RWPE1 (cell line): ENCODE measurements at places on chromosomes 7 and 10.
A peak's percentile ranks its signal among the peaks of the same experiment; 100 is the strongest.

- DNase-seq = no peak
Measured at GRCh38 chr10:105834261-105835059, 1193.4 kb downstream of the SORCS3 start.

DNA sequence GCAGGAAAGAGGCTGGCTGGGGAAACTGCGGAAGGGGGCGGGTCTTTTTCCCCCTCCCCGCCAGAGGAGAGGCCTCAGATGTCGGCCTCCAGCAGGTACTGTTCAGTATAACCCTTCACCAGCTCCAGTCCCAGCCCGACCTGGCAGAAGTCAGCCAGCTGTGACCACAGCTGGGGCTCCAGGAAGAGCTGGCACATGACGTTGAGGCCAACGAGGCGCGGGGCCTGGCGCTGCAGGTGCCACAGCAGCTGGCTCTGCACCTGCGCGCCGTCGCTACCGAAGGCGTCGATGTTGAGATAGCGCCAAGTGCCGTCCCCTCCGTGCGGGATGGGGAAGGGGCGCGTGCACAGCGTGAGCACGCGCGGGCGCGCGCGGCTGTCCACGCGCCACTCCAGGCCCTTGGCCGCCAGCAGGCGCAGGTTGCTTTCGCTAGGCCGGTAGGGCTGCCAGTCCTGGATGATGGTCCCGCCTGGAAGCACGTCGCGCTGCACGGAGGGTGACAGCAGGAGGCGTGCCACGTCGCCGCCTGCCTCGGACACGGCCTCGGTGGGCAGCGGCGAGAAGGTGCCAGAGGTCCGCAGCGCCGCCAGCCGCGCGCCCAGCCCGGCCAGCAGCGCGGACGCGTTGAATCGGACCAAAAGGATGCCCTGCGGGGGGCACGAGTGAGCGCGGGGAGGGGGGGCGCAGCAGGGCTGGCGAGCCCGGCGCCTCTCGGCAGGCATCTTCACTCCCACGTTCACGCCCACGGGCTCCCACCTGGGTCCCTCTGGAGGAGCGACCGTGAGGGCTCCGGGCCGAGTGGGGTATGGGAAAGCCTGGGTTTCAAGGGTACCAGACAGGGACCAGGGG, 6.9 kb upstream of the VGF start:
- no peak for DNase-seq

DNA sequence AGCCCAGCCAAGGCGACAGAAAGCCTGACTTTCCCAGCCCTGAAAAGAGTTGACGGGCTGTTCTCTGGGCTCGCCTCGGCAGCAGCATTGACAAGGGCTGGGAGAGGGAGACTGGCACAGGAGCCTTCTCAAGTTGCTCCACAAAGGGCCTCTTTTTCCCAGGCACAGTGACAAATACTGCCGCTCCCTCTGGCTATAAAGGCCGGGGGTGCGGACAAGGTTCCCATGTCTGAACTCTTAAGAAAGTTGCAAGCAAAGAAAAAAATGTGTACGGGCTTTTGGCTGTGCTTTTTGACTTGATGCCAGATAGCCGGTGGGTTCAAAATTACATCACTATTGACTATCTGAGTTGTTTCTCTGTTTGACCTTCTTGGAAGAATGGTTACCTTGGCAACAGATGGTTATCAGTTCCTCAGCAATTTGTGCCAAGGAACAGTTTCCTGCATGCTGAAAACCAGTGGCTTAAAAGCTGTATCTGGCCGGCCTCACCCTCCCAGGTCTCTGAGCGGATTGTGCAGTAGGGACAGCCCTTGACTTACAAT, 115.9 kb upstream of the EEPD1 start:
- DNase-seq = peak; percentile 79

DNA sequence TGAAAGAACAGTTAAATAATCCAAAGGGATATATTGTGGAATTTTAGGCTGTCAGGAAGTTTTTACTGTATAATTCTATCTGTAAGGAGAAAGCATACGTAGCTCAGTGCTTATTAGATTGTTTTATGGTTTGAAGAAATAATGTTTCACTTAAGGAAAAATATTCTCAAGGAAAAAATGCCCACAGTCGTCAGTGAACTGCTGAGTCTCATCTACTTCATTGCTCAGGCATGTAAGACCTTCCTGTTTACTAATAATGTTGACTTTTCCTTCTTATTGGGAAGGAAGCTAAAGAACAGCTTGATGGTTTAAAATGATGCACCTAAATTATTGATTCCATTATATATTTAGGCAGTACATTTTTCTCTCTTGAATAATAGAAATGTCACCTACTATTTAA, 304.2 kb downstream of the SDK1 start:
- DNase-seq = no peak

GRCh38 chr7:24602860-24603456, 29.7 kb downstream of the PALS2 start:
- no peak for DNase-seq

DNA sequence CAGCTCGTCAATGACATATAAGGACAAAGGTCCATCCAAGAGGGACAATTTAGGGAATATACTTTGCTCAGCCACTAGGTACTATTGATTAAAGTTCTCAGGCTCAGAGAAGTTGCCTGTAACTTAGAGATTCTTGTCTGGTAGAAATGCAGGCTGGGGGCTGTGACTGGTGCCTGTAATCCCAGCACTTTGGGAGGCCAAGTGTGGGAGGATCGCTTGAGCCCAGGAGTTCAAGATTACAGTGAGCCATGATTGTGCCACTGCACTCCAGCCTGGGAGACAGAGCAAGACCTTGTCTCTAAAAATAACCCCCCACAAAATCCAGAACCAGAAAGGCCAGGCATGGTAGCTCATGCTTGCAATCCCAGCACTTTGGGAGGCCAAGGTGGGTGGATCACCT, 36.2 kb upstream of the ACTR3B start:
- no peak for DNase-seq

DNA sequence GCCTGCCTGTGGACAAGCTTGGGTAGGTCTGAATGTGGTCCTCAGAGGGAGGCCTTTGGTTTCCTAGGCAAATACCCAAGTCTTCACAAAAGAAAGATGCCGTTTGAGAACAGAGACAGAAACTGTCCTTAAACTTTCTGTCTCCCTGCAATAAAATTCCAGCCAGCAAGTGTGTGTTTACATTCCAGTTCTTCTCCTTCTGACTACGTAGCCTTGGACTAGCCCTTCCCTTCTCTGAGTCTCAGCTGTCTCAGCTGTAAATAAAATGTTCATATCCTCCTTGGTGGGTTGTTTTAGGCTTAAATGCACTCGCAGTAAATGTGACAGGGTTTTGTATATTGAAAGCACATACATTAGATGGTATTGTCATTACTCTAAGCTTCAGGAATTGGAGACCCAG, 561.2 kb upstream of the MKI67 start:
- no peak for DNase-seq

GRCh38 chr10:124738441-124738840, 5.7 kb downstream of the FAM53B start:
- no peak for DNase-seq

DNA sequence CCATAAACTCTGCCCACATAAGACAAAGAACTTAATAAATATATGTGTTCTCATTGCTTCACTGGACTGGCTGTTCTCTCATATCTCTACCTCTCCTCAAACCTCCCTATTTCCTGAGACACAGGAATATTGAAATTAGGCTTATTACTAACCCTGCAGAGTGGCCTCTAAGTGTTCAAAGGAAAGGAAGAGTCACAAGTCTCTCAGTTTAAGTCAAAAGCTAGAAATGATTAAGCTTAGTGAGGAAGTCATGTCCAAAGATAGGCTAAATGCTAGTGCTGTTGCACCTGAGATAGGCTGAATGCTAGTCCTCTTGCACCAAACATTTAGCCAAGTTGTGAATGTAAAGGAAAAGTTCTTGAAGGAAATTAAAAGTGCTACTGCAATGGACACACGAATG, 41.1 kb downstream of the GNAI1 start:
- no peak for DNase-seq

GRCh38 chr7:91824201-91824600, 56.3 kb downstream of the MTERF1 start:
- DNase-seq = no peak

DNA sequence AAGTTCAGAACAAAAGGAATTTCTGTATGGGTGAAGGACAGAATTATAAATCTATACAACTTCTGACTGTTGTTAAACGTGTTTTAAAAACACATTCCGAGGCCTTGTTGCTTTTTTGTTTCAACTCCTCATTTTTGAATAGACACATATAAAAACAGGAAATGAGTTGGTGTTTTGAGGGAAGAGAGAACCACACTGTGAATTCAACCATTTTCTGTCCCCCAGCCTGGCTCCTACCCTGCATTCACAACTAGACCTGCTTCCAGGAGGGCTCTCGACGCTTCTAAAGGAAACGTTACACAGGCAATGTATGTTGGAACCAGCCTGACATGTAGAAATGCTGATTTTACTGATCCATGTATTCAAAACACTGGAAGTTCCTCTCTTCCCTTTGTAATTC, 76.5 kb downstream of the OR13A1 start:
- no peak for DNase-seq

DNA sequence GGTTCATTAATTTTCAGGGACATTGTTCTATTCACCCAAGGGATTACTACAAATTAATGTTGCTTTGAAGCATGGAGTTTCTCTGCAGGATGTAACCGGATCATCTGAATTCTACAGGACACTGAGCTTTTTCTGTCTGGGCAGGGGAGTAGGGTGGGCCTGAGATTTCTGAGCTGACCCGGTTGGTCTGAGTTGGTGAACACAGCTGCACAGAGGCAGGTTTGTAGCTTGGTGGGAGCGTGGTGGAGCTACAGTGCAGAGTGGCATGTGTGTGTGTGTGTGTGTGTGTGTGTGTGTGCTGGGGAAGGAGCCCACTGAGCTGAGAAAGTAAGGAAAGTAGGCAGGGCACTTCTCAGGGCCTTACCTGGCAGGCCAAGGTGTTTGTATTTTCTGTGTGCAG, 62.6 kb downstream of the SH2D4B start:
- no peak for DNase-seq

DNA sequence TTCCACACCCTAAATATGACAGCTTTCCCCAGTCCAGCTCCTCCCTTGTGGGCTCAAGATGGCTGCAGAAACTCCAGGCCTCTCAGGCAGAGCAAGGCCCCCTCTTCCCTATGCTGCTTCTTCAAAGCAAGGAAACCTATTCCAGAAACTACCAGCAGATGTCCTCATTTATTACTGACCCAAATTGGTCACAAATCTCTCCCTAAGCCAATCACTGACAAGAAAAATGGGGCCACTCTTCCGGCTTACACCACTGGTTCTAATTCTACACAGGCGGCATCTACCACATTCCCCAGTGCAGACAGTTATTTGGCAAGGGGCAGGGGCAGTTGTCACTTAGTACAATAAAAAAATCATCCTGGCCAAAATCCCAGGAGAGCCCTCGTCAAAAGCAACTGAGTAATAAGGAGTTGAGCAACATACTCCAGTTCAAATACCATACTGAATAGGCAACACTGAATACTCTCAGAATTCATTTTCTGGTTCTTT, 150.4 kb downstream of the SFMBT2 start:
- peak; percentile 85 for DNase-seq

DNA sequence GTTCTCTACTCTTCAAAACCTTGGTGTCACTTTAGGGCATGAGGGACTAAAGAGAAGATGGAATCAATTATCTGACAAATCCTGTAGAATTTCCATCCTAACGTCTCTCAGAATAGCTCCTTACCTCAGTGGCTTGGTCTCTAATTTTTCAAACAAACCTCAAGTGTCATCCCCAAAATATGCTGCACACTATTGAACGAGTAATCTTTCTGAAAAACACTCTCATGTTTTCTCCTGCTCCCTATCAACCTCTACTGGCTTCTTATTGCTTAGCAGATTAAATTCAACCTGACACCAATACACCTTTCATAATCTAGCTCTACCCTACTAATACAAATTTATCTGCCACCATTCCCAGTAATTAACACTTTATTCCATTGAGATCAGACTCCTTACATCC, 8.5 kb downstream of the CNOT4 start:
- DNase-seq = no peak

- DNase-seq = no peak
Measured at GRCh38 chr7:66713687-66714086, 26.8 kb upstream of the RABGEF1 start.

- DNase-seq = no peak
Measured at GRCh38 chr7:36395171-36395894, 5.7 kb downstream of the ANLN start.

DNA sequence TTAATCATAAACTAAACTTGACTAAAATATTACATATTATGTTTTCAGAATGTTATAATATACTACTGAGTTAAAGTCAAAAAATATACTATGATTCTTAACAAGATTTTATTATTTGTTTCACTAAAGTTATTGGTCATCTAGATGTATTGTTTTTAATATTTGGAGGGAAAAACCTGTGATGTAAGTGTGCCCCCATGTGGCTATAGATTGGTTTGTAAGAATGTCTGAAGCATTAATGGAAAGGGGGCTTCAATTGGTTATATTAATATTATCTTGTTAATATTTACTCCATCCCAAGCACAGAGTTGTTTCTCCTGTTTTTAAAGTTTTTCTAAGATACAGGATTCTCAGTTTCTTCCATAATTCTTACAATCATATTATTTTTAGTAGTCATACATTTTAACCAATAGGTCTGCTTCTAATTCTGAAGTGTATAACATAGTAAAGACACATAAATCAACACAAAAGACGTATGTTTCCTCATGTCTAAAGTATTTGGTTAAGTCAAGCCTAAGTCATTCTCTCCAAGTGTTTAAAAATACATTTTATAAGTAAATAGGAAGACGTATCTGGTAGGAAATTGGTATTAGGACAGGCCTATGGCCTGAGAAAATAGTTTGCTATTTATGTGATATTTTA, 58.0 kb downstream of the GNAT3 start:
- peak; percentile 17 for DNase-seq

GRCh38 chr10:88389456-88389855, 193.7 kb downstream of the RNLS start:
- peak; percentile 22 for DNase-seq

GRCh38 chr7:120955577-120956149, 5.1 kb downstream of the ING3 start:
- DNase-seq = no peak

DNA sequence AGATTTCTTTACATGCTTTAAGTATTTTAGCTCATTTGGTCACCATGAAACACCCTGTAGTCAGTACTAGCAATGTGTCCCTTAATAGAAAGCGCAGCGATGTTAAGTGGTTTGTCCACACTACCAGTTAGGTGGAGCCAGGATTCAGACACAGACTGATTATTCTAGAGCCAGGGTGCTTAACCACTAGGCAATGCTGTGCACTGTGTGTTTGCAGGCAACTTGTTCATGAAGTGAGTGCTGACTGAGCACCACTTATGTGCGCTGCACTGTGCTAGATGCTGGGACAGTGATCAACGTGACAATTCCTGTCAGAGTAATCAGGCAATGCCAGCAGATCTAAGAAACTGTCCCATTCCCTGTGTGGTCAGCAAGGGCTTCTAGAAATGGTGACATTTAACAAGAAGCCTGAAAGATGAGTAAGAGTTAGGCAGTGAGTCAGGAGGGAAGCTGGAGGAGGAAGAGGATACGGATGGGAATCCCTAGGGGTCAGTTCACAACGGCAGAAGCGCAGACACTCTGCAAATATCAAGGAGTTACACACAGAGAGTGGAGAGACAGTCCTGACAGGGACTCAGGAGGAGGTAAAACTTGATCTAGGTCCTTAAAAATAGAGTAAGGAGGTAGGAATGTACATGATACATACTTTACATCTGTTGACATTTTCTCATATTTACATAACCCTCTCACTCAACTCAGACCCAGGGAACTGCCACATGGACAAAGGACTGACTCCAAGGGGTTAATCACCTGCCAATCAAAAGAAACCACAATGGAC, 69.7 kb upstream of the EGR2 start:
- DNase-seq = no peak
